DMS53 (cell line): ENCODE measurements at places on chromosomes 1 and 21.

DNA sequence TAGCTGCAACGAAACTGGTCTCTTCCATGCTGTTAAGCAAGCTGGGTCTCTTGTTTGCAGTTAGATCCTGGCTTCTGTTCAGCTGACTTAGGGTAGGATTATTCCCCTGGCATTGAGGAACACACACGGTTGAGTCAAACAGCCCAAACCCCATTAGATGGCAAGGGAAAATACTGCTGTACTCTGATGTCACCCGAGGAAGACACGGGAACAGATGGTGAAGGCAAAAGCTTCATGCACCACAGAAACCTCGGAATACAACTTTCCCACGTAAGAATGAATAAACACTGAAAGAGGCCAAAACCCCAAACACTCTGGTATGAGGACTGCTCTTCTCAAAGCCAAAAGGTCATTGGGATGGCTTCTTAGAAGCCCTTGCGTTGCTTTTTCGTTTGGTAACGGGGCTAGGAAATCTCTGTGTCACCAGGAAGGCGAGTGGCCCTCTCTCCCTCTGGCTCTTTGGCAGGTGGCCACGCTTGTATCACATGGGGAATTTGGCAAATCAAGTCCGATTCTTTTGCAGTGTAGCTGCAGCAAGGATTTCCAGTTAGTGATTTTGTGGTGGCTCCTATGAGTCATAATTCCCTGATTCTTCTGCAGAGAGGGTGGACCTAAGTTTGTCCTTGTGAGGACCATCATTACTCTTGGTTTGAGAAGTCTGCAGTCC lies 16.7 kb upstream of the LYST start:
- DNase-seq, result peak; percentile 25

- no peak for DNase-seq
These were observed 37.1 kb upstream of the CSF1 start for GRCh38 chr1:109873278-109874175.

GRCh38 chr1:164311377-164311776 lies 247.6 kb upstream of the PBX1 start:
- no peak for DNase-seq

GRCh38 chr1:24987875-24988557 lies 57.9 kb upstream of the RUNX3 start:
- no peak for DNase-seq

DNA sequence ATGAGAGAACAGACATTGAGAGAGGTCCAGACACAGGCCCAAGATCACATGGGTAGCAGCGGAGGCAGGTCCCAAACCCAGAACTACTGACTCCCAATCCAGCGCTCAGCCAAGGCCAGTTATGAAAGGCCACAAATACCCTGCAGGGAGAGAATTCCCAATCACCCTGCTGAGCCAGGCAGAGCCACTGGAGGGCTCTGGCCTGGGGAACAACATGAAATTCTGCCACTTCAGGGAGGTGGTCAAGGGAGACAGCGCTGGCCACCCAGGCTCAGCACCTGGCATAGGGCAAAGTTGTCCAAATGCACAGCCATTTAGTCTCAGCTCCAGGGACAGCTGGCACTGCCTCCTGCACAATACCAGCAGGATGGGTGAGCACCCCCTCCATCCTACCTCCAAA lies 27.5 kb downstream of the SLC9A1 start:
- DNase-seq, result no peak

DNA sequence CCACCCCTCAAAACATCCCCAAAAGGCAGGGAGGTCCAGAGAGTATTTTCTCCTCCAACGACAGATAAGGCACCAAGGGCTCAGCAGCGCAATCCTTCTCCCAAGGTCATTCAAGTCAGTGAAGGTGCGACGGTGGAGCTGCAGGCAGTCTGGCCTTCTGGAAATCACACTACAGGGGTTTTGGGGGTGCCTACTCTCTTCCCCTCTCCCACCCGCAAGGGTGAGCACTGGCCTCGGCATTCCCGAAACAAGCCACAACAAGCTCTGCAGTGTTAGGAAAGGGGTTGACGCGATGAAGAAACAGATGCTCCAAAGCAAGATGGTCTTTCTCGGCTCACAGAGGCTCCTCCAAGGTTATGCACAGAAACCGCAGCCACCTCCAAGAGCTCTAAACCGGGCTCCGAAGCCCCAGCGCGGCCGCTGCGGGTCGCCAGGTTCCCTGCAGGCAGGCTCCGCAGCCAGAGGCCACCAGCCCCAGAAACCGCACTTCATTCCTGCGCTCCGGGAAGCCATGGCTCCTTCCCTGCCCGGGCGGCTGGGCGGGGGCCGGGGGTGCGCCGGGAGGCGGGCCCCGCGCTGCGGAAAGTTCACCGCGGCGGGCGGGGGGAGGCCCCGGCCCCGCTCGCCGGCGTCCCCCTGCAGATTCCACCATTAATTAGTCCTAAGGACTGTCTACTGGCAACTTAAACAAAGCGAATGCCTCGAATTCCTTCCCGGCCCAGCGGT lies 1.1 kb downstream of the LUZP1 start:
- peak; percentile 66 for DNase-seq

DNA sequence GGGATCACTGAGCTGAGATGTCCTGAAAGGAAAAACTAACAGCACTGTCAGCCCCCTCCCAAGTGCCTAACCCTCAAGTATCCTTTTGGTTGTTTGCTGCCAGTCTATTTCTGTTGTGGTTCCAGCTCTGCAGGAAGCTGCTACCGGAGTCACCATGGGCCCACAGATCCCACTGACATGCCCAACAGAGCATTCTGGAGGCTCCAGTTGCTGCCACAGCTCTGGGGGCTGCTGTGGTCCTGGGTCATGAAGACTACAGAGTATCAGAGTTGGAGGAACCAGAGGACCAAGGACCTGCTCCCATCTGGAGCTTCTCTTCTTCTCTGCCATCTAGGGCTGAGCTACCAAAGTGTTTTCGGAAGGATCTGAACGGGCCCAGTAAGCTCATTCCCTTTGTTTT lies 910 bp downstream of the LCE3A start:
- DNase-seq, result no peak
